ENCODE measurements at places on chromosomes 6 and 20.

- no peaks in the 10 kb centered on the region for H3K27me3 ChIP-seq
- H3K4me3 ChIP-seq, result no peak overlapping the region
- H3K4me1 ChIP-seq, result no peaks in the 10 kb centered on the region
- DNase-seq, result no peak
- H3K36me3 ChIP-seq, result no peaks in the 10 kb centered on the region
These were observed 17.2 kb downstream of the UNC5CL start for GRCh38 chr6:41021832-41022231.

DNA sequence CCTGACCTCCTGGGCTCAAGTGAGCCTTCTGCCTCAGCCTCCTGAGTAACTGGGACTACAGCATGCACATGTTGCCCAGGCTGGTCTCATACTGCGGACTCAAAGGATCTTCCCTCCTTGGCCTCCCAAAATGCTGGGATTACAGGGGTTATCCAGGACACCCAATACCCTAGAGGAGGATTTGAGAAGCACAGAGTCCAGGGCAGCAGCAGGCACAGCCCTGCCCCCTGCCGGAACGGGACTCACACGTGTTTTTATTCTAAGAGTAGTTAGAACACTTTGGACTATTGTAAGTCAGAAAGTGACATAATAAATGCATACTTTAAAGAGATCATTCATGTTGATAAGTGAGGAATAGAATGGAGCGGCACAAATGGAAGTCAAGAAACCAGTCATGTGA lies 80.2 kb downstream of the C6orf118 start:
- DNase-seq, result no peak
- no peaks in the 10 kb centered on the region for H3K36me3 ChIP-seq
- no peaks in the 10 kb centered on the region for H3K4me1 ChIP-seq
- H3K4me3 ChIP-seq, result no peak overlapping the region

GRCh38 chr6:166279393-166279679 lies 28.9 kb downstream of the PRR18 start:
- H3K27me3 ChIP-seq, result no peaks in the 10 kb centered on the region
- no peak overlapping the region for H3K4me3 ChIP-seq
- no peaks in the 10 kb centered on the region for H3K4me1 ChIP-seq
- H3K36me3 ChIP-seq, result no peaks in the 10 kb centered on the region

GRCh38 chr20:2254333-2254732 lies 41.5 kb upstream of the TGM3 start:
- DNase-seq, result no peak
- H3K4me3 ChIP-seq, result no peak overlapping the region
- 0 out of 2 replicates have a peak, but pooled peaks cover 1% of the 10 kb centered on the region for H3K4me1 ChIP-seq
- H3K36me3 ChIP-seq, result no peaks in the 10 kb centered on the region

DNA sequence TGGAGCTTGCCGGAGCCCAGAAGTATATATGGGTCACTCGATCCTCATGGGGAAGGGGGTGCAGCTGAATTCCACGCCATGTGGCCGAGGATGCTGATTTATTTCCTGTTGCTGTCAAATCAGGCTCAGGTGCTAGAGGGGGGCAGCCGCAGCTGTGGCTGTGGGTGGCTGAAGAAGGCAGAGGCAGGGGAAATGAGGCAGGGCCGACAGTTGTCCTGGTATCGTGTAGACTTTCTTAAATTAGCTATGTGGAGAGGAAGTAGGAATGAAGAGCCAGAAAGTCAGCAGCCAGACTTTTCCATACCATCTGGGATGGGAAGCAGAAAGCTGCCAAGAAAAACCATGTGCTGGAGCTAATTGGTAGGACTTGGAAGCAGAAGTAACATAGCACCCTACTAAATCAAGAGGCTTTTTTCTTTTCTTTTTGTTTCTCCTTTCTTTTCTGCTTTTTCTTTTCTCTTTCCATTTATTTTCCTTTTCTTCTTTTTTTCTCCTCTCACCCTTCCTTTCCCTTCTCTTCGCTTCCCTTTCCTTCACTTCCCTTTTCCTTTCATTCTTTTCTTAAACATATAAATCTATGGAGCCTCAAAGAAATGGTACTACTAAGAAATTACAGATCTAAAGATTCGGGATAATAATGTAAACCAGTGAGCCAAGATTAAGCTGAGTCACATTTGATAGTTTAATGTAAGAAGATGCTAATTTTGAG lies 90.6 kb upstream of the CD83 start:
- no peaks in the 10 kb centered on the region for H3K36me3 ChIP-seq
- no peak overlapping the region for H3K27ac ChIP-seq
- DNase-seq, result no peak
- no peak overlapping the region for H3K4me3 ChIP-seq

- no peaks in the 10 kb centered on the region for H3K36me3 ChIP-seq
- no peaks in the 10 kb centered on the region for H3K27me3 ChIP-seq
- no peak overlapping the region for H3K4me3 ChIP-seq
- H3K4me1 ChIP-seq, result no peaks in the 10 kb centered on the region
- H3K27ac ChIP-seq, result no peak overlapping the region
These were observed 148.3 kb upstream of the POU3F2 start for GRCh38 chr6:98686008-98686601.

DNA sequence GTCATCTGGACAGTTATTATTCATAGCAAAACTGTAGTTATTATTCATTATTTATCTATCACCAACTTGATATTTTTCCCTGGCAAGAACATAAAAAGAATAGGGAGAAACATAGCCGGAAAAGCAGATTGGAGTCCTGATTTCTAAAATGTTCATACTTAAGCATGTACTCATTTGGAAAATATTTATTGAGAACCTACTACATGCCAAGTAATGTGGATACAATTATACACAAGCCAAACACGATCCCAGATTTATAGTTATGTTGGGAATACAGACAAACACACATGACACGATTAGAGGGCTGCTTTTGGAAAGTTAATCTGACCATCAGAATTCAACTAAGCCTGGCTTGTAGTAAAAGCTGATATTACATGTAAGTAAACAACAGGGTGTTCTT lies 30.7 kb downstream of the ARHGAP18 start:
- DNase-seq, result no peak
- H3K27ac ChIP-seq, result no peak overlapping the region
- H3K36me3 ChIP-seq, result no peaks in the 10 kb centered on the region
- H3K27me3 ChIP-seq, result no peaks in the 10 kb centered on the region

- no peaks in the 10 kb centered on the region for H3K36me3 ChIP-seq
- DNase-seq, result no peak
- no peaks in the 10 kb centered on the region for H3K27me3 ChIP-seq
- no peak overlapping the region for H3K27ac ChIP-seq
These were observed 127.9 kb downstream of the SLC23A2 start for GRCh38 chr20:4873396-4873795.

DNA sequence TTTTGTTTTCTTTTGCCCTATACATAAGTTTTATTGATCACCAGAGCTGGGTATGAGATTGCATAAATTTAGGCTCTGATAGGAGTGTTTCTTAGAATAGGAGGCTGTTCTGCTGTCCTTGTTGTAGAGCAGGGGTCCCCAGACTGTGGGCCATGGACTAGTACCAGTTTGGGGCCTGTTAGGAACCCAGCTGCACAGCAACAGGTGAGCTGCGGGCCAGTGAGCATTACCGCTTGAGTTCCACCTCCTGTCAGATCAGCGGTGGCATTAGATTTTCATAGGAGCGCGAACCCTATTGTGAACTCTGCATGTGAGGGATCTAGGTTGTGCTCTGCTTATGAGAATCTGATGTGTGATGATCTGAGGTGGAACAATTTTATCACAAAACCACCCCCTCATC lies 26.2 kb downstream of the PHF3 start:
- no peak overlapping the region for H3K27ac ChIP-seq
- no peaks in the 10 kb centered on the region for H3K36me3 ChIP-seq
- no peak for DNase-seq
- H3K4me1 ChIP-seq, result peaks cover 3% of the 10 kb centered on the region
- H3K27me3 ChIP-seq, result no peaks in the 10 kb centered on the region

- H3K4me1 ChIP-seq, result peaks cover 6% of the 10 kb centered on the region
- no peak for DNase-seq
- H3K27me3 ChIP-seq, result no peaks in the 10 kb centered on the region
These were observed 46.2 kb downstream of the LRRN4 start for GRCh38 chr20:6007529-6008103.

GRCh38 chr20:1995531-1996310 lies 1.9 kb upstream of the PDYN start:
- H3K27ac ChIP-seq, result no peak overlapping the region
- no peak for DNase-seq
- no peaks in the 10 kb centered on the region for H3K36me3 ChIP-seq

DNA sequence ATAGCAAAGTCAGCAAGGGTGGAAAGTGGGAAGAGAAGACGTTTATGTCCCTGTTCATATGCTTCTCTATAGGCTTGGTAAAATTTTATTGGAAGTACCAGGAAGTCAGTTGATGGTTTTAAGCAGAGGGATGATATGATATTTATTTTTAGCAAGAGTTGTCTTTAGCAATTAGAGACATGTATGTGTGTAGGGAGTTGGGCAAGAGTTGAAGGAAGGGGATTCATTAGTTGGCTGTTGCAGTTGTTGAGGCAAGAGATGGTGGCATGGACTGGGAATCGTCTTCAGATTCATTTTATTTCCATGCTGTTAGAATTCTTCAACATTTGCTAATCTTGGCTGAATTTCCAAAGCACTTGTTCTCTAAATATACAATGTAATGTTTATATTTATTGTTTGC lies 85.6 kb downstream of the QKI start:
- H3K4me3 ChIP-seq, result no peak overlapping the region
- DNase-seq, result no peak
- H3K27ac ChIP-seq, result no peak overlapping the region
- H3K27me3 ChIP-seq, result no peaks in the 10 kb centered on the region
- no peaks in the 10 kb centered on the region for H3K4me1 ChIP-seq

DNA sequence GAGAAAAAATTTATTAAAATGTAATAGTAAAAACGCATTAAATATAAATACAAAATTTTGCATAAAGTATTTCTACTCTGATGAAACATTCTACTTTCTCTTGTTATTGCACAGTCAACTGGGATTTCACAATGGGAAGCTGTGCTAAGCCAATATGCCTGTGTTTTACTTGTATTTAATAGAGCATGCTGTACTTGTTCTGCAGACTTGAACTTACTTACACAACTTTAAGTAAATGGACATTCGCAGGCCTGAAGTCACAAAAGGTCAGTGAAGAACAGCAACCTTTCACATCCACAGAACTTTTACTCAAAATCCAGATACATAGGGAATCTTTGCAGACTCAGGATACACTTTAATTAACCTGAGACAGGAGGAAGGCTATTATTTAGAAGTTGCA lies 409.5 kb downstream of the BTBD3 start:
- H3K4me3 ChIP-seq, result no peak overlapping the region
- DNase-seq, result no peak
- H3K4me1 ChIP-seq, result no peaks in the 10 kb centered on the region
- no peaks in the 10 kb centered on the region for H3K27me3 ChIP-seq
- H3K27ac ChIP-seq, result no peak overlapping the region
- H3K36me3 ChIP-seq, result no peaks in the 10 kb centered on the region

Measured in H1 (cell line).